ENCODE measurements at places on chromosomes 4 and X. TPM values are rescaled to one million over a fixed set of nuclear protein-coding genes. Genes with fewer than 3 reads are reported as not detected.

- no peak for DNase-seq
These were observed 154.9 kb downstream of the STK32B start for GRCh38 chr4:5206016-5206790.

DNA sequence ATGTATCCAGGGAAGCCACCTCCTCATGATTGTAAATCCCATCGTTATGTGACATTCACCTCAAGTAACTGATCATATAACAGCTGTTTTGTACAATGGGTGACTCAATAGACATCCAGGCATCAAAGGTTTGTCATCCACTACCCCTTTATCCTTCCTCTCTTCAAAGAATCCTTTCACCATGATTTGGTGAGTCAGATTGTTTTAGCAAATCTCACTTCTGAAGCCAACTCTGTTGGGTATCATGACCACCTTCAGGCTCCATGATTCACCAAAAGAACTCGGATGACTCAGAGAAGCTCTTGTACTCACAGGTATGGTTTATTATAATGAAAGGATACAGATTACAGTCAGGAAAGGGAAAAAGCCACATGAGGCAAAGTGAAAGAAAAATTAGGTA is 132.1 kb downstream of the PWWP3B start:
- peak; percentile 97 for DNase-seq

P2RY10 gene
- not detected for total RNA-seq

UGDH gene
- total RNA-seq, result 65.0 TPM

GRCh38 chr4:153274967-153275366 is 69.5 kb upstream of the MND1 start:
- peak; percentile 72 for DNase-seq

TCP11X2 gene
- total RNA-seq, result not detected

All from bronchial epithelial cell (primary cell).